ENCODE measurements at places on chromosomes 1 and 21.
A peak's percentile ranks its signal among the peaks of the same experiment; 100 is the strongest.

DNA sequence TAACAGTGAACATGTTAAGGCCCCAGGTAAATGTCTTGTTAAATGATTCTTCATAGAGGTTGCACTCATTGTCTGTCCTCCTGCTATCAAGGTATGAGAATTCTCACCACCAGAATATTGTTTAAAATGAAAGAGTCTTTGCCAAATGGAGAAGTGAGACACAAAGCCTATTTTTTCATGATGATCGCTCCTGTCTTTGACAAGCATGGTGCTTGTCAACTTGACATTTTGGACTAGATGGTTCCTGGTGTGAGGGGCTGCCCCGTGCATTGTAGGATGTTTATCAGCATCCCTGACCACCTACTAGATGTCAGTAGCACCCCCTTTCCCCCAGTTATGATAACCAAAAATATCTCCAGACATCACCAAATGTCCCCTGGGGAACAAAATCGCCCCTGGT lies 65.6 kb downstream of the MDM4 start:
- ATAC-seq, result no peak

DNA sequence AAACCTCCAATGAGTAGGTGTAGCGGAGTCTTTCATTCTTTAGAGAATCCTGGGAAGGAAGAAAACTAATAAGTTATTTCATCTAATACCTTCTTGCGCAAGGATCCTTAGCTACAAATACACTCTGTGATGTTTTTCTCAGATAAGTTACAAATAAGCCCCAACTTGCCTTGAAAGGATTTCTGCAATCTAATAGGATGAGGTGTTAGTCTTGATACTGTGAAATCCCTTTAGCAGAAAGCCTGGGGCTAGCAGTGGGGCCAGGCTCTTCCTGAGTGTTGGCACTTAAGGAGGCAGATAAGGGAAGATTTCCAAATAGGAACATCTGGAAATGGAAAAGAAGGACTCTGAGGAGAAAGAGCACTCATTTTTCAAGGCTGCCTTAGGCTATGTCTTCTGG lies 168.0 kb upstream of the DAB1 start:
- ATAC-seq, result no peak

DNA sequence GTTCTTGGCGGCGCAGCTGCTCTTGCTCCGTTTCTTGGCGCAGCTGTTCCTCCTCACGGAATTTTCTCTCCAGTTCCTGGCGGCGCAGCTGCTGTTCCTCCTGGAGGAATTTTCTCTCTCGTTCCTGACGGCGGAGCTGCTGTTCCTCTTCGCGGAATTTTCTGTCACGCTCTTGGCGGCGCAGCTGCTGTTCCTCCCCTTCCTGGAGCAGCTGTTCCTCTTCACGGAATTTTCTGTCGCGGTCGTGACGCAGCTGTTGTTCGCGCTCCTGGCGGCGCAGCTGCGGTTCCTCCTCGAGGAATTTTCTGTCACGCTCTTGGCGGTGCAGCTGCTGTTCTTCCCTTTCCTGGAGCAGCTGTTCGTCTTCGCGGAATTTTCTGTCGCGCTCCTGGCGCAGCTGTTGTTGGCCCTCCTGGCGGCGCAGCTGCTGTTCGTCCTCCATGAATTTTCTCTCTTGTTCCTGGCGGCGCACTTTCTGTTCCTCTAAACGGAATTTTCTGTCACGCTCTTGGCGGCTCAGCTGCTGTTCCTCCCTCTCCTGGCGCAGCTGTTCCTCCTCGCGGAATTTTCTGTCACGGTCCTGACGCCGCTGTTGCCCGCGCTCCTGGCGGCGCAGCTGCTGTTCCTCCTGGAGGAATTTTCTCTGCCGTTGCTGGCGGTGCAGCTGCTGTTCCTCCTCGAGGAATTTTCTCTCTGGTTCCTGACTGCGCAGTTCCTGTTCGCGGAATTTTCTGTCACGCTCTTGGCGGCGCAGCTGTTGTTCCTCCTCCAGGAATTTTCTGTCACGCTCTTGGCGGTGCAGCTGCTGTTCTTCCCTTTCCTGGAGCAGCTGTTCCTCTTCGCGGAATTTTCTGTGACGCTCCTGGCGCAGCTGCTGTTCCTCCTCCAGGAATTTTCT lies 7.0 kb downstream of the TCHH start:
- peak; percentile 19 for ATAC-seq

- no peak for ATAC-seq
These were observed 12.9 kb downstream of the PARS2 start for GRCh38 chr1:54751426-54751825.

GRCh38 chr1:157095091-157095490 lies 4.5 kb downstream of the ETV3L start:
- ATAC-seq, result no peak

- ATAC-seq, result no peak
These were observed 26.7 kb downstream of the NME7 start for GRCh38 chr1:169340882-169341281.

- ATAC-seq, result no peak
These were observed 14.6 kb upstream of the AHDC1 start for GRCh38 chr1:27618341-27619082.

DNA sequence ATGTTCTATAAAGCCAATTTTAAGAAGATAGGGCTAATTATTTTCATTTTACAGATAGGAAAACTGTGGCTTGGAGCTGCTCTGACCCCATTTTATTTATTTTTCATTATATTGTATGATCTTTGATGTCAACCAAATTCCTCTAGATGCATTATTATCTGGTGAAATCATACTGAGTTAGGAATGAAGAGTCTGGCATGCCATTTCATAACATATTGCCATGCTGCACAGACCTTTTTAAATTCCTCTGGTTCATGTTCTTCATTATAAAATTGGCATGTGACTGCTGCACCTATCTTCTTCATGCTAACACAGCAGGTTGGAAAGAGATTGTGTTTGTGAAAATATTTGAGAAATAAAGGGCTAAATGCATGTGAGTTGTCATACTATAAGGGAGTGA lies 12.7 kb downstream of the PRRX1 start:
- ATAC-seq, result no peak

GRCh38 chr21:38244885-38245869 lies 11.6 kb upstream of the KCNJ15 start:
- ATAC-seq, result no peak

DNA sequence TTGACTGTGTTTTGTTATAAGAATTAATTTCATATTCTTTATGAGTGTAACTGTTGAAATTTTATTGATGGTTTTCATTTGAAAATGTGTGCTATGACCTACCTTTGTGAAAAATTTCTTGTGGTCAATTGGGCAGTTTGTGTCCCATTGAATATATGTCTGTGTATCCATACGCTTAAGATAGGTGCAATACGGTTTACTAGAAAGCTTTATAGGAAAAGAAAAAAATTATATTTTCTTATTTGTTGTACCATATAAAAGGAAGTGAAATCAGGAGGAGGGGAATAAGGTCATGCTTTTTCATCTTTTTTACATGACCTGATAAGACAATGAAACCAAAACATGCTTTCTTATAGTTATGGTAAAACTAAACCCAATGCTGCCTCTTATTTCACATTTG lies 807.7 kb downstream of the USP25 start:
- no peak for ATAC-seq

- peak; percentile 81 for ATAC-seq
These were observed 27.2 kb downstream of the XCL1 start for GRCh38 chr1:168603501-168604110.

DNA sequence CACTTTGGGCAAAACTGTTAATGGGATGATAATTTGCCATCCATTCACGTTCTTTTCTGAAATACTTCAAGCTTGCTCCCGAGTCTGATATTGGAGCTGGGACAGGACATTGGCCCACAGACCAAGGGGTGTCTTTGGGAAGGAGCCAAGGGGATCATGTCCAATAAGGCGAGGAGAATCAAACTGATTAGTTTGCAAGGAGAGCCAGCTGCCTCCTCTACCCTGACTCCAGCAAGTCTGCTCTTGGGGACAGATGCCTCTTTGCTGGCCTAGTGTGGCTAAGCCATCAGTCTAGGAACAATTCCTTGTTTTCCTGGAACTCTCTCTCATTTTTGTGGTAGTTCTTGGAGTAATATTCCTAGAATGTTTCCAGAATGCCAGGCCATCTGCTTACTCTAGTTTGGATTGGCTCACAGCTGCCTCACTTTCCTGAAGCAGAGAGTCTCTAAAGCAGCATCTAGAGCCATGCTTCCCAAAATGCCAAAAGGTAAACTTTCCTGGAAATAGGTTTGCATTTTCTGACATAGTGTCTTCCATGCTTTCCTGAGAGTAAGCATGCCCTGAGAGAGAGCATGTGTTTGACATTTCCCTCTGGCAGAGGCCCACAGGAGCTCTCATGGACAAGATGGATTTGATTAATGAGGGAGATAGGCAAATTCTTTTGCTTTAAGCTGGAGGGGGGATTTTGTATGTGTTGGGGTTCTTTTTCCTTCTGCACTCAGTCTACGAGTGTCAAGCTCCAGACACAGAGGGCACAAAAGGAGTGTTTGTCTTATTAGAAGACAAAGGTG lies 145.6 kb downstream of the GDAP2 start:
- ATAC-seq, result no peak

DNA sequence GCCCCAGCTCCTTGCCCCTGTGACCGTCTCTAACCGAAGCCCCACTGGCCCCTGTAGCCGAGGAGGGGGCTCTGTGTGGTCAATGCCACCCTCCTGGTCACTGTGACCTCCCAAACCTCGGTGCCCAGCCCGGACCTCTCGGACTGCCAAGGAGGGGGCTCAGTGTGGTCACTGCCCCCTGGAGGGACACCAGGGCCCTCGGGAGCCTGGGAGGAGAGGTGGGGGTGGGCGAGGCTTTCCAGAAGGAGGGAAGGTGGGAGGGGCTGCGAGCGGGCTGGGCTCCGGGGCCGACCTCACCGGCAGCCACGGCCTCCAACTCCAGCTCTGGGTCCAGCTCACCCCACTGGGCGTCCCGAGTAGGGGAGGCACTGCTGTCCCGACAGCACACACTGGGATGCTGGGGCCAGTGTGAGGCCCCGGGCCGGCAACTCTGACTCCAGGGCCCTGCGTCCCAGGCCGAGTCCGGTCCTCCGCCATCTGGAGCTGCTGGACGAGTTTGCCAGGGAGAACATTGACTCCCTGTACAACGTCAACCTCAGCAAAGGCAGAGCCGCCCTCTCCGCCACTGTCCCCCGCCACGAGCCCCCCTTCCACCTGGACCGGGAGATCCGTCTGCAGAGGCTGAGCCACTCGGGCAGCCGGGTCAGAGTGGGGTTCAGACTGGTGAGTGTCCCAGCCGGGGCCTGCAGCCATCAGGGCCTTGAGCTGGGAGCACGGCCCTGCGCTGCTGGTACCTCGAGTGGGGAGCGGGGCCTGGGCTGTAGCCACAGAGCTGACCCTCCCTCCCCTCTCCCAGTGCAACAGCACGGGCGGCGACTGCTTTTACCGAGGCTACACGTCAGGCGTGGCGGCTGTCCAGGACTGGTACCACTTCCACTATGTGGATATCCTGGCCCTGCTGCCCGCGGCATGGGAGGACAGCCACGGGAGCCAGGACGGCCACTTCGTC lies 6.4 kb downstream of the SCNN1D start:
- ATAC-seq, result no peak

DNA sequence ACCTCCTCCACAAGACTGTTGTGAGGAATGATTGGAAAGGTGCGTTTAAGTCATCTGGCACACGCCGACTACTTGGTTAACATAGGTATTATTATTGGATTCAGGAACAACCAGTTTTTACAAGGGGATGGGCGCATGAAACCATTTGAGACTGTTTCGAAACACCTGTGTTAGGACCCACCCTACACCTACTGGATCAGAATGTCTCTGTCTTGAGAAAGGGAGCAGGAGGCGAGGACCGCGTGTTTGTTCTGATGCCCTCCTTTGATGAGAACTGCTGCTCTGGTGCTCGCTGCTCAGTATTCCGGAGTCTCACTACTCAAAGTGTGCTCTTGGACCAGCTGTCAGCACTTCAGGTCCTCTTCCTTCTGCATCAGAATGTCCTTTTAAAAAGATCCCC lies 7.3 kb downstream of the H6PD start:
- peak; percentile 0 for ATAC-seq

- no peak for ATAC-seq
These were observed 6.7 kb downstream of the PHC2 start for GRCh38 chr1:33424205-33424604.

DNA sequence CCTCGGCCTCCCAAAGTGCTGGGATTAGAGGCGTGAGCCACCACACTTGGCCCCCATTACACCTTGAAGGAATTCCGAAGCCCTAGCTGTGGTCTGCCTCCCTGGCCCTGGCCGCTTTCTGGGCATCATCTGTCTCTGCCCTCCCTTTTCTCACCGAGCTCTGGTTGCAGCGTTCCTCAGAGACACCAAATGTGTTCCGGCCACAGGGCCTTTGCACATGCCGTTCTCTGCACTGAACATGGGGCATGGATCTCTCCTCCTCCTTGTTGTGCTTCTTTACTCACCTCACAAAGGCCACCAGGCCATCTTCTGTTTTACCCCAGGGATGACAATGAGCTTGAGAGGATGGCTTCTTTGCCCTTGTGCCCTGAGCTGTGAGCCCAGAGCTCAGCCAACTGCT lies 39.3 kb downstream of the CA6 start:
- no peak for ATAC-seq

GRCh38 chr21:42779431-42779861 lies 99.9 kb downstream of the WDR4 start:
- no peak for ATAC-seq

DNA sequence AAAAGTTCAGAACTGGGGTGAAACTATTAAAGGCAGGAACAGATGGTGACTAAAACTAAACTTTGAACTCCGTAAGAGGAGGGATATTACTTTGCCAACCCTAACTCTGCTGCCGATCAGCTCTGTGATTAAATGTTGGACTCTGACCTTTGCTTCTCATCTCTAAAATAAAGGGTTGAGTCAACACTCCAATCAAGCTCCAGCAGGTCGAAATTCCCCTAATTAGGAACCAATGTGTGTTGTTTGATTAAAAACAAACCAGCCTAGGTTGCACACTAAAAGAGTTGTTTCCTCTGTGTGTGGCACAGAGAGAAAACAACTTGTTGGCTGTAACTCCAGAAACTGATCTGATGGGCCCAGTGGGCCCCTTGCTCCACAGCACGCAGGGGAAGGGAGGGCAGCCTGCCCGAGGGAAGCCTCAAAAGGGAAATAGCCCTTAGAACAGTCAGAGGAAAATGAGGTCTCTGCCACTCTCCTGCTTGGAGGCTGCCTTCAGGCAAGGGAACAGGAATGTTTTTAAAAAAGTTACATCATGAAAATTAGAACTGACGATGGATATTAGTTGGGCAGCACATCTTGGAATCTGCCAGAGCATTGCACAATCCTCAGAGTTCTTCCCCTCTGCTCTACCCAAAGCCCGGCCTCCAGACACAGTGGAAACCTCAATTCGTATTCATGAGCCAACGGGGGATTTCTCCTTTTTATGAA lies 69.3 kb downstream of the KCTD3 start:
- peak; percentile 89 for ATAC-seq

- no peak for ATAC-seq
These were observed 21.4 kb downstream of the SLC16A1 start for GRCh38 chr1:112934577-112934976.

- peak; percentile 57 for ATAC-seq
These were observed at the start of gene SPAG17 for GRCh38 chr1:118185084-118185832. Gene SPAG17, minus strand, starts transcription at chr1:118185228. Its CDS starts 71 bp downstream, at chr1:118185157.

- no peak for ATAC-seq
These were observed 11.6 kb downstream of the SCYL3 start for GRCh38 chr1:169882039-169882511.

DNA sequence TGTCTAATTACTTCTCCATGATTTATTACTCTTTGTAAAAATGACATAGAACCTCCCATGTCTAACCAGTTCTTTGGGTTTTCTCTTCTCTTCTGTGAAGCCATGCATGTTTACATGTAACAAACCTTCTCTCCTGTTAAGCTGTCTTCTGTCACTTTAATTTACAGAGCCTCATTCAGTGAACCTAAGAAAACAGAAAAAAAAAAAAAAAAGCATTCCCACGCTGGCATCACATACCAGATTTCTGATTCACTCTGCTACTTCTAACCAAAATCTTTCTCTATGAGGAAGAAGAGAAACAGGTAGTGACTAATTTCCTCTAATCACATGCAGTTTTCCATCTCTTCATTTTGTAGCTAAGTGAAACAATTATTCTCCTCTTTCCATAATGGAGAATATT lies 141.4 kb upstream of the CXADR start:
- no peak for ATAC-seq

Measured in gastroesophageal sphincter (tissue), 4 donors.